ENCODE measurements at places on chromosomes 11 and 22.

GRCh38 chr11:95102733-95103132 lies 13.1 kb downstream of the ENDOD1 start:
- DNase-seq = no peak

DNA sequence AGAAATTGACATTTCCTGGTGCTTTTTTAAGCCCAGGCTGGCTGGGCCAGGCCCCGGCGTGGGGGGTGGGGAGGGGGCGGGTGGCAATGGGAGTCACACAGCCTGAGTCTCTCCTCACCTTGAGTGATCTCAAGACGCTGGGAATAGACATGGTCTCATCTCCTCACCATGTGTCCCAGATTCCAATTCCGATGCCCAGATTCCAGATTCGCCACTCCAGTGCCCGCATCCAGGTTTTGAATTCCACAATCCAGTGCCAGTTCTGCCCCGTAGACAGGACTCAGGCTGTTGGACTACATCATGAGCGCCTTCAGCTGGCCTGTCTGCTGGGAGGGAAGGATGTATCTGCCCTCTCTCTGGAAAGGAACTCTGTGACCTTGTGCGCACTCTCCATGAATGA lies 19.1 kb downstream of the KCNC1 start:
- no peak for DNase-seq

DNA sequence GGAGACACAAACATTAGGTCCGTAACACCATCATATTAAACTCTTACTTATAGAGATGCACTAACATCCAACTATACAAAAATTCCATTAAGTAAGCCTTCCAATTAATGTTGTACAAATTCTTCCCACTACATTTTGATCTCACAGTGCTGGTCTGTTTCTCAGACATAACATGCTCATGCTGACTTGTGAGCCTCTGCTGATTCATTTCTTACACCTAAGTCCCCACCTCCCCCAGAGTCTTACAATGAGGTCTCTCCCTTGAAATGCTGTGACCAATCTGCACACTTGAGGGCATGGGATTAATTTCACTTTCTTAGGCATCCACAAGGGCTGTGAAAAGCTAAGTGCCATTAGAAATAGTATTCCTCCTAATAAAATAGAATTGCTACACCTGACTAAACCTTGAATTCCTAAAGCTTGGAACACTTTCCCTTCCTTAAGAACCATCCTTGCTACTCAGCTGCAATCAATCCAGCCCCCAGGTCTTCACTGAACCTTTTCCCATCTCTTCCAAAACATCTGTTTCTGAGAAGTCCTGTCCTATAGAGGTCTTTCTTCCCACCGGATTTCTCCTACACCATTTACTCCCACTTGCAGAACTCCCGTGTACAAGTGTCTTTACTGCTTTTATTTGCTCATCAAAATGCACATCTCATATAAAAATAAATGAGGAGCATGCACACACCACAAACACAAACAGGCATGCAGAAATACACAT lies 2.0 kb downstream of the HBG1 start:
- DNase-seq = no peak

GRCh38 chr11:80440835-80441234 lies 1000.0 kb upstream of the TENM4 start:
- no peak for DNase-seq

- DNase-seq = no peak
These were observed 106.3 kb upstream of the PITPNB start for GRCh38 chr22:28025333-28025732.
